Activated CD4-positive, alpha-beta memory T cell treated with anti-CD3 and anti-CD28 coated beads for 36 hours (primary cell): ENCODE measurements at places on chromosomes 13 and 19. TPM values are rescaled to one million over a fixed set of nuclear protein-coding genes. Genes with fewer than 3 reads are reported as not detected.

DNA sequence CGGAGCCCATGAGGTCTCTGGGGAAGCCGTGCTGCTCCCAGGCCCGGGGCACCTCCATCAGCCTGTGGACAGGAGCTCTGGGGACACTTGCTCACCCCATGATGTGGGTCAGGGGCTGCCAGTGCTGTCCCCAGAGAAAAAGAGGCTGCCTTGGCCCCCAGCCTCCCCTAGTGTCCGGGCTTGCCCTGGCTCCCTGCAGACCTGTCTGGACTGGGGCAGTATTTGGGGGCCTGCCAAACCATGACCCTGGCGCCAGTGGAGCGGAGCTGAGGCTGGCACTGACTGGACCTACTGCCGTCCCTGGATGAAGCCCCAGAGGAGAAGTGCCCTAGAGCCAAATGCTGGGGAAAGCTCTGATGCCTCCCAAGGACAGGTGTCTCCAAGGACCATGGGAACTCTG lies 30.4 kb downstream of the ELAVL1 start:
- H3K4me3 ChIP-seq: no peak overlapping the region
- H3K27me3 ChIP-seq: no peaks in the 10 kb centered on the region
- H3K36me3 ChIP-seq: peaks cover 15% of the 10 kb centered on the region
- no peaks in the 10 kb centered on the region for H3K4me1 ChIP-seq
- no peak for DNase-seq
- no peak overlapping the region for H3K27ac ChIP-seq

The TEX26 gene
- total RNA-seq: not detected

DNA sequence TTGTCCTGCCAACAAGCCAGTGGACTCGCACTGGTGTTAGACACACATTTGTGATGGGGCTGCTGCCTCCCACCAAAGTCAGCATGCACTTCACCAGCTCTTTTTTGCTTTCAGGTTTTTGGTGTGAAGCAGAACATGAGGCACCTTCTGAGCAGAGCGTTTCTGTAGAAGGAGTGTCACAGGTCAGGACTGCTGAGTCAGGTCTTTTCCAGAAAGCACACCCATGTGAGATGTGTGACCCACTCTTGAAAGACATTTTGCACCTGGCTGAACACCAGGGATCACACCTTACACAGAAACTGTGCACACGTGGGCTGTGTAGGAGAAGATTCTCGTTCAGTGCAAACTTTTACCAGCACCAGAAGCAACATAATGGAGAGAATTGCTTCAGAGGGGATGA lies 4.8 kb downstream of the ZNF304 start:
- H3K27ac ChIP-seq: no peak overlapping the region
- no peaks in the 10 kb centered on the region for H3K27me3 ChIP-seq
- H3K4me3 ChIP-seq: no peak overlapping the region
- peaks cover 87% of the 10 kb centered on the region for H3K36me3 ChIP-seq

GRCh38 chr19:7292950-7293761 lies 1.1 kb downstream of the INSR start:
- H3K27me3 ChIP-seq: peaks cover 40% of the 10 kb centered on the region
- peak; percentile 13 for DNase-seq
- peaks cover 6% of the 10 kb centered on the region for H3K4me1 ChIP-seq
- no peaks in the 10 kb centered on the region for H3K36me3 ChIP-seq

DNA sequence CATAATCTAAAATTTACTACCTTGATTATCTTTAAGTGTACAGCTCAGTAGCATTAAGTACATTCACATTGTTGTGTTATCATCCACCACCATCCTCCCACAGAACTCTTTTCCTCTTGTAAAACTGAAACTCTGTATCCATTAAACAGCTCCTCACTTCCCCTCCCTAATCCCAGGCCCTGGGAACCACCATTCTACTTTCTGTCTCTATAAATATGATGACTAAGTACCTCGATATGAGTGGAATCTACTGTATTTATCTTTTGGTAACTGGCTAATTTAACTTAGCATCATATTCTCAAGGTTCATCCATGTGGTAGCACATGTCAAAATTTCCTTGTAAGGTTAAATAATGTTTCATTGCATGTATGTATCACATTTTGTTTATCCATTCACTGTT lies 49.0 kb upstream of the POMP start:
- peaks cover 28% of the 10 kb centered on the region for H3K4me1 ChIP-seq
- H3K27me3 ChIP-seq: no peaks in the 10 kb centered on the region
- no peak overlapping the region for H3K27ac ChIP-seq
- no peak for DNase-seq
